ENCODE measurements at places on chromosomes 4 and X.
A peak's percentile ranks its signal among the peaks of the same experiment; 100 is the strongest.

DNA sequence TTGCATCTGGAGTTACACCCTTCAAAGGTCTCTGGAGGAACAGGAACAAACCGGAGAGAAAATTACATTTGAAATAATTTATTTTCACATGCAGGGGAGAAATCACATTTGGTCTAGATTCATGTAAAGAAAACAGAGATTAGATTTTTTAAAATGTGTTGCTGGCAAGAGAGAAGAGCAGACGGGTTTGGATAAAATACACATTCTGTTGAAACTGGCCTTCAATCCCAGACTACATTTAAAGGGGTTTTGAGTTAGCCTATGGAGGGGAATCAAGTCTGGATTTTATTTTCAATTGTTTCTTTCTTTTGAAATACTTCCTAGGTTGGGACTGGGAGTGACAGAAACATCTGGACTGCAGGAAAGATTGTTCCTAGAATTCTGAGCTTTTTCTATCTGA lies 180.8 kb downstream of the NHS start:
- no peak for DNase-seq

DNA sequence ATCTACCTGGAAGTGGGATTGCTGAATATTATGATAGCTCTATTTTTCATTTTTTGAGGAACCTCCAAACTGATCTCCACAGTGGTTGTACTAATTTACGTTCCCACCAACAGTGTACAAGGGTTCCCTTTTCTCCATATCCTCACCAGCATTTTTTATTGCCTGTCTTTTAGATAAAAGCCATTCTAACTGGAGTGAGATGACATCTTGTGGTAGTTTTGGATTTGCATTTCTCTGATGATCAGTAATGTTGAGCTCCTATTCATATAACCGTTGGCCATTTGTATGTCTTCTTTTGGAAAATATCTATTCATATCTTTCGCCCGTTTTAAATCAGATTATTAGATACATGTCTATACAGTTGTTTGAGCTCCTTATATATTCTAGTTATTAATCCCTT lies 101.8 kb downstream of the RASGEF1B start:
- DNase-seq, result no peak

DNA sequence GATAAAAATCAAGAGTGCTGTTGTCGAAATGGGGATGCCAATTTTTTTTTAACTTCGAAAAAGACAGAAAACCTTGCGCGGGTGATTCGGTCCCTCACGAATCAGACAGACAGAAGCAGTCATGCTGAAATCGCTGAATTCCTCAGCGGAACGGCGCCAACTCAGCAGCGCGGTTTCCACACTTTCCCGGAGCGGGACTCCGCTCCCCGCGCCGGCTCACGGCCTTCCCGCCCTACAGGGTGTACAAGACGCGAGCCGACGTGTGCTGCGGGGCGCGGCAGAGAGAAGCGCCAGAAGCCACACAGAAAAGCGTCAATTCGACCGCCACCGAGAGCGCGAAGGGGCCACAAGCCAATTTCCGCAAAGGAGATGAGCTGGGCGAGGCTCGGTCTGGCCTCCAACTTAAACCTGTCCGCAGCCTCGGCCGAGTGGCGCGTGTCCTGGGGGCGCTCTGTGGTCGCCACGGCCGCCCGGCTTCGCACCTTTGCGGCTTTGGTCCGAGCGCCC lies 1.3 kb downstream of the NEXMIF start:
- DNase-seq, result peak; percentile 20

- no peak for DNase-seq
Measured at GRCh38 chrX:13119386-13119785, 75.0 kb upstream of the FAM9C start.

DNA sequence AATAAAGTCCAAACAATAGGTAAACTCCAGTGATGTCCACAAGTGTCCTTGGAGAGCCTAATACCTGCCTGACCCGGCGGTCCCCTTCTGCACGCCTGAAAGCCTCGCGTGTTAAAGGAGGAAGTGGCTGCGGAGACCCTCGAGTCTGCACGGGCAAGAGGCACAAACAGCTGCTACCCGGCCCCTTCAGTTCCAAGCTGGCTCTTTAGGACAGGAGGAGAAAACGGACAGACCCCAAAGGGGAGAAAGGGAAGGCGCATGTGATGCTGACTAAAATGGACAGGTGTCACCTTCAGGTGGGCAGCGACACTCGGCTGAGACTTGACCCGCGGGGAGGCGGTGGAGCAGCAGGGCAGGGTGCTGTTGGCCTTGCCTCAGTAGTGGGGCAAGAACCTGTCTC lies 102.7 kb upstream of the TENM3 start:
- no peak for DNase-seq

GRCh38 chr4:153757407-153757806 lies 2.4 kb downstream of the RNF175 start:
- DNase-seq, result no peak

DNA sequence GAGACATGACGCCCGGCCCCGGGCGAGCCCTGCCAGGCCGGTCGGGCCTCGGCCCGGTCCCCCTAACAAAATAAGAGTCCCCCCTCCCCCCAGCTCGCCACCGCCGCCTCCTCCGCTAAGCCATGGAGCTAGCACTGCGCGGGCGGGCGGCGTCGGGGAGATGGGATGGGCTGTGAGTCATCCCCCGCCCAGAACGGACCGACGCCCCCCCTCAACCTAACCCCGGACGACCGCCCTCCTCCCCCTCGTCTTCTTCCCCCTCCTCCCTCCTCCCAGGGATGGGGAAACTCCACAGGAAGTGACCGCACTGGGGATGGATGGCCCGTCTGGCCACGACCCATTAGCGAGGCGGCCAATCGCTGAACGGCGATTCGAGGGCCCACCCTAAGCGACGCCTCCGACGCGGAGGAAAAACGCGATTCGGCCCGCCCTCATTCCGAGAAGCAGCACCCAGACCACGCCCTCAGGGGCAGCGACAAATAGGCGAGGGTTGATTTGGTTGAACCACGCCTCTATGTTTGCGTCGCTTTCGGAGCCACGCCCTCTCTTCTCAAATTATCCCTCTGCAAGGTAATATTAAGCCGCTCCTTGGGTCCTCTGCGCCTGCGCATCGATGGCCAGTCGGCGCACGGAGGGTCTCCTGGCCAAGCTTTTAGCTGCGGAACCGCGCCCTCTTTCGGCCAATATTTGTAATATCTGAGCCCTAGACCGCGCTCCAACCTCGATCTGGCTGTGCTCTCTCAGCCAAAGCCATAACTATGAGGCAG lies at the start of gene TFE3:
Gene TFE3 (minus strand): TSS at position 138 of the 767 bp plus-strand sequence. CDS start 131 bp downstream, at position 7.
- peak; percentile 94 for DNase-seq

DNA sequence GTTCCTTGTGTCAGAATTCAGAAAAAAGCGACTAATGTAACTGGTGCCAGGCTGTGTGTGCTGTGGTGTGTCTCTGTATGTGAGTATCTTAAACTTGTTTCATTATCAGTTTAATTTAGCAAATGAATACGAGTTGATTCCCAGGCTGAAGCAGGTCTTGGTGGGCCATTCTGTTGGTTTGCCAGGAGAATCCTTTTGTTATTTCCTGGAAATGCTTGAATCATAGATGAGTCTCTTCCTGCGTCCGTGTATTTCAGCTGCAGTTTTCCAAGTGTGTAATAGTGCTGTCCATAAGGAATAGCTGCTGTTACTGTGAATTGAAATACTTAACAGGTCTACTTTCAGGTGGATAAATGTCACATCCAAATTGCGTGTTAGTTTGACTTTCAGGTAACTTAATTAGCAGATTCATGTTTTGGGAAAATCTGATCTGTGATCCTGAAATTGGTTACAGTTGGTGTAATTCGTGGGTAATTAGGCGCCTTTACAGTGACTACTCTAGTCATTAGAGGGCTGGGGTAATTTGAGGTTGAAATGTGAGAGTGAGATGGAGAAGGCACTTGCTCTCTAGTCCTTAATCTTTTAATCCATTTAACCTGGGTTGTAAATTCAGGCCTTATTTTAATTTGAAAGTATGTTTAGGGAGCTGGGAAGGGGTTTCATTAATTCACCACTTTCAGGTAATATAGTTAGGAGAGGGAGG lies 23.8 kb downstream of the TMEM131L start:
- DNase-seq, result no peak

DNA sequence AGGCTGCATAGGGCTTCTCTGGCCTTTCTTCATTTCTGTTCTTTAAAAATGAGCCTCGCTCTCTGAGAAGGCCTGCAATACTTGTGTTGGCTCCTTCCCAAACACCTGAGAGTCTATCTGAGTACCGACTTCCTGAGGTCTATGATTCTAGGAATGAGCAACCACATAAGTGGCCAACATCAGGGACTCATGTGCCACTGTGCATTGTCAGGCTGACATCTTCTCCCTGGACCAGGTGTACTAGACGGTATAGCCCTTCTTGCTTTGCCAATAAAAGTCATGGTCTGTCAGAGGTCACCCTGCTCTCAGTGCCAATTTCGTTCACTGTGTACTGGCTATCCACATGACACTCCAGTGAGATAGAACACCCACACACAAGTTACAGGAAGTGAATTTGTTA lies 67.4 kb upstream of the EPHA5 start:
- no peak for DNase-seq

GRCh38 chr4:1211891-1212545 lies 36.9 kb downstream of the CTBP1 start:
- no peak for DNase-seq

All from DMS79 (cell line).